ENCODE measurements at places on chromosomes 12 and 14.

DNA sequence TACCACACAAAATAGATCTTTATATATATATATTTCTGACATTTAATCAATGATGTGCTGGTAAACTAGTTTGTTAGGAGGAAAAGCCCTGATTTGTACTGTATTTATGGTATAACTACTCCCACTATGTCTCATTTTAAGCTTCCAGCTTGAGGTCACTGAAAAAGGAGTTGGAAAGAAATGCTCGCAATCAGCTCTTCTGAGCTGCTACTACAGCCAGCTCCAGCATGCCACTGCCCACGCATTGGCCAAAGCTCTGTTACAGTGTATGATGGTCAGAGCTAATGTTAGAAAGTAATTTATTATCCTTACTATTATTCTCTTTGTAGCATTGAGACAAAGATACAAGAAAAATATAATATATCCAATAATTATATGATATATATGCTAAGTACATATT lies 55.0 kb upstream of the PCED1B start:
- peaks cover 4% of the 10 kb centered on the region for H3K27me3 ChIP-seq
- H3K27ac ChIP-seq: no peak overlapping the region
- no peak for DNase-seq
- no peak overlapping the region for H3K4me3 ChIP-seq
- no peaks in the 10 kb centered on the region for H3K36me3 ChIP-seq
- no peaks in the 10 kb centered on the region for H3K4me1 ChIP-seq

- no peaks in the 10 kb centered on the region for H3K36me3 ChIP-seq
- no peaks in the 10 kb centered on the region for H3K4me1 ChIP-seq
- no peak overlapping the region for H3K4me3 ChIP-seq
Measured at GRCh38 chr12:113129664-113130456, 5.7 kb downstream of the RASAL1 start.

GRCh38 chr14:104593710-104594136 lies 10.8 kb downstream of the TMEM179 start:
- no peaks in the 10 kb centered on the region for H3K4me1 ChIP-seq
- DNase-seq: no peak
- H3K36me3 ChIP-seq: no peaks in the 10 kb centered on the region
- no peak overlapping the region for H3K27ac ChIP-seq
- H3K4me3 ChIP-seq: no peak overlapping the region

GRCh38 chr12:117187421-117187820 lies 2.8 kb downstream of the FBXO21 start:
- H3K4me3 ChIP-seq: no peak overlapping the region
- no peaks in the 10 kb centered on the region for H3K27me3 ChIP-seq
- H3K27ac ChIP-seq: no peak overlapping the region
- H3K36me3 ChIP-seq: peaks cover 14% of the 10 kb centered on the region
- DNase-seq: no peak
- peaks cover 22% of the 10 kb centered on the region for H3K4me1 ChIP-seq

DNA sequence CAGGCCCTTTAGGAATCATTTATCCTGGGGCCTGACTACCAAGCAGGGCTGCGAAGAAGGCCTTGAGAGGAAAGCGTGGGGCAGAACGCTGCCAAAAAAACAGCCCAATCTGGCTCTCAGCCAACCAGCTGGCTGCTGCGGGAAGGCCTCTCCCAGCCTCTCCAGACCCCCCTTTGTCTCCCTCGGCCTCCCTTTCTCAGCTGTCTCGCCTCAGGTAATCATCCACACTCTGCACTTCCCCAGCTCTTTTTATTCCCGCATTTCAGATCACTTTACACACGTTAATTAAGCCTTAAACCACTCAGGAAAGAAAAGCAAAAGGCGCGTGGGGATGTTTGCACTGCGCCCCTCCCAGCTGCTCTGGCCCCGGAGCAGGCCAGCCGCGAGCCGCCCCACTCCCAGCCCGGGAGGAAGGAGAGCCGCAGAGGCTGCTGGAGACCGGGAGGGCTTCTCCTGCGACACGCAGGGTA lies 208.2 kb upstream of the FOXN3 start:
- peaks cover 3% of the 10 kb centered on the region for H3K27me3 ChIP-seq
- H3K4me1 ChIP-seq: peaks cover 61% of the 10 kb centered on the region
- peak overlapping the region; percentile 98 for H3K27ac ChIP-seq
- no peaks in the 10 kb centered on the region for H3K36me3 ChIP-seq

DNA sequence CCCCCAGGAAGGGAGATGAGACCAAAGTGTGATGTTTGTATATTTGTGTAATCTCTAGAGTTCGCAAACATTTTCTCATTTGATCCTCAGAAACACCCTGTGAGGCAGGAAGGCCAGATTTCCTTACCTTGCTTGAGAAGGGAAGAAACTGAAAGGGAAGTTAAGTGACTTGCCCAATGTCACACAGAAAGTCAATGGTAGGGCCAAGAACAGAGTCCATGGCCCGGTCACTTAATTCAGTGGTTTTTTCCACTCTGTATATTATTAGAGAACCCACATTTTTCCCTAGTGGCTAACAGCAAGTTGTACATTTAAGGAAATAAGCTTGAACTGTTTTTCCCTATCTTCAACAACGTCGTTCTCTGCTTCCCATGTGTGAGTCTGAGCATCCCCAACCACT lies 25.6 kb upstream of the CHPT1 start:
- peak overlapping the region; percentile 74 for H3K4me3 ChIP-seq
- DNase-seq: no peak
- H3K36me3 ChIP-seq: no peaks in the 10 kb centered on the region
- peaks cover 5% of the 10 kb centered on the region for H3K27me3 ChIP-seq
- H3K27ac ChIP-seq: peak overlapping the region; percentile 38

DNA sequence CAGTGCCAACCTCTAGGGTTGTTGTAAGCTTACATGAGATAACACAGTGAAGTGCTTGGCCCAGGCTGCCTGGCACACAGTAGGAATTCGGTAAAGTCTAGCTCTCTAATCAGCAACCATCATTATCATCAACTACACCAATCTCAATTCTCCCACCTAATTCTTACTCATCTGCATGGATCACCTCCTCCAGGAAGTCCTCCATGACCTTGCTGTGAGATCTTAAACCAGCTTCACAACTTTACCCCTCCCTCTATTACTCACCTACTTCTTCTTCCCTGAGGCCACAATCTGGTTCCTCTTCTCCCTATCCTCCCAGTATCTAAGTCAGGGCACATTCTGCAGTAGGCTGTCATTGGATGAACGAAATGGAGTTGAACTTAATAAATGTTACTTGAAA lies 67.3 kb downstream of the GSC start:
- H3K27me3 ChIP-seq: peaks cover 2% of the 10 kb centered on the region
- H3K36me3 ChIP-seq: no peaks in the 10 kb centered on the region
- no peak overlapping the region for H3K4me3 ChIP-seq
- H3K27ac ChIP-seq: no peak overlapping the region
- H3K4me1 ChIP-seq: no peaks in the 10 kb centered on the region
- DNase-seq: no peak

DNA sequence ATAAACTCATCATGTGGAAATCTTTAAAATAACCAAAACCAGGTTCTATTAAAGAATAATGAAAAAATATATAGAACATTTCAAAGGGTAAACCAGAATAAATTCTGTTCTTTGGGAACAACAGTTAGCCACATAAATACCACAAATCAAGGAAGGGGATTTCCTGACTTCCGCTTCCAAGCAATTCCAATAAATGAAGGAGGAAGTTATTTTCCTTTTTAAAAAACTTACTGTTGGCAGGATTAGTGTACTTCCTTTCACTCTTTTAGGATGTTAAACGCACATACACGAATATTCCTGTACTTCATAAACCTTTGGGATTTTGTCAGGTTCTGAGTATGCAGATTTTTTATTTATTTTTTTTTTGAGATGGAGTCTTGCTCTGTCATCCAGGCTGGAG lies 13.7 kb upstream of the LIMA1 start:
- DNase-seq: no peak
- no peak overlapping the region for H3K27ac ChIP-seq
- H3K4me1 ChIP-seq: no peaks in the 10 kb centered on the region
- no peaks in the 10 kb centered on the region for H3K27me3 ChIP-seq
- H3K4me3 ChIP-seq: no peak overlapping the region

- peak; percentile 3 for DNase-seq
- H3K27ac ChIP-seq: no peak overlapping the region
- no peaks in the 10 kb centered on the region for H3K36me3 ChIP-seq
- H3K4me1 ChIP-seq: no peaks in the 10 kb centered on the region
- peaks cover 3% of the 10 kb centered on the region for H3K27me3 ChIP-seq
Measured at GRCh38 chr14:54175298-54175942, 218.8 kb upstream of the BMP4 start.

DNA sequence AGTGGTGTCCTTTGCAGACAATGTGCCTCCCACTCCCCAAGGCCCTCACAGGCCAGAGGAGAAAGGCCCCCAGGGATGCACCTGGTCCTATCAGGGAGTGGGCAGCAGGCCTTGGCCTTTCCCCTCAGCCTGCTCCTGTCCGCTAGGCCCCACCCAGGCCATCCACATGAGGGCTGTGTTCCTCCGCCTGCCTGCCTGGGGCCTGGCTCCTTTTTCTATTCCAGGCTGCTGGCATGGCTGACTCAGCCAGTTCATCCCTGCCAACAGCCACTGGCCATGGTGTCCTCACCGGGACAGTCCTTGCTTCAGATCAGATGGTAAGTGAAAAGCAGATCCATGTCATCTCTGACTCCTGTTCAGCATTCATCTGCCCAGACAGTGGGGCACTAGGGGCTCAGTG lies 13.4 kb downstream of the ISM2 start:
- H3K27me3 ChIP-seq: peaks cover 2% of the 10 kb centered on the region
- H3K36me3 ChIP-seq: no peaks in the 10 kb centered on the region
- H3K27ac ChIP-seq: no peak overlapping the region
- no peaks in the 10 kb centered on the region for H3K4me1 ChIP-seq
- no peak for DNase-seq

DNA sequence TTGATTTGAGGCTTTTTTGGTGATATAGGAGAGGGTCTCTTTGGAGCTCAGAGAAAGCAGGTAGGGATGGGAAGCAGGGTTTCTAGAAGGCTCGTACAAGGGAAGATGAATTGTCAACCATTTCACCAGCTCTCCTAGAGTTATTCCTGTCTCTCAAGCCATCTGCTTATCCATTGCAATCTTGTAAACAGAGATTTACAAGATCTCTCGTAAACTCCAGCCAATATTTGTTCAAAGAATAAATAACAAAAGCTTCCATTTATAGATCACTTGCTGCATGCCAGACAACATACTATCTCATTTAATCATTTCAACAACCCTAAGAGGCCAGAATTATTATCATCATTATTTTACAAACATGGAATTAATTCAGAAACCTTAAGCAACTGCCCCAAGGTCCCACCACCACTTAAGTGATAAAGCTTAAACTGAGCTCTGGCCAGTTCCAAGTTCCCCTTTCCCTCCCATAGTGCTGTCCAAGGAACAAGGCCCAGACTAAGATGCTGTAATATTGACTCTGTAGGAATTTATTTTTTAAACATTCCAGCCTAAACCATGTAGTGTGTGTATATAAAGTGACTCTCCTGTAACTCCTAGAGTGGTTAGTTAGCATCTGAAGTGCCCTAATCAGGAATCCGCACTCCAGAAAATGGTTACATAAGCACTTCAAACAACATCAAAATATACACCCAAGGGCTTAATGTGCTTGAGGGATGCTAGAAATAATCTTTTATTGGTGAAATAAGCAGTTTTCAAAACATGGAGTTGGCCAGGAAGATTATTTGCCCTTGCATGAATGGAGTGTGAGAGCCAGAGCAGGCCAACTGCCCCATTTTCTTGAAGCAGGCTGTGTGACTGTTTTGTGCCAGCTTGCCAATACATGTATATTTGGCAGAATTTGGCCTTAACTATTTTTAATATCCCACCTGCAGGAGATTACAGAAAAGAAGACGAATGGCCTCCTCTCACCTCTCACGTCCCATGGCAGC lies 2.8 kb upstream of the PLEKHH1 start:
- no peak overlapping the region for H3K27ac ChIP-seq
- H3K4me3 ChIP-seq: no peak overlapping the region

GRCh38 chr14:34461334-34462131 lies 507 bp downstream of the SPTSSA start:
- H3K4me1 ChIP-seq: peaks cover 20% of the 10 kb centered on the region
- H3K36me3 ChIP-seq: no peaks in the 10 kb centered on the region
- peaks cover 3% of the 10 kb centered on the region for H3K27me3 ChIP-seq
- no peak for DNase-seq
- H3K27ac ChIP-seq: peak overlapping the region; percentile 67
- H3K4me3 ChIP-seq: peak overlapping the region; percentile 82

- no peaks in the 10 kb centered on the region for H3K36me3 ChIP-seq
- no peak for DNase-seq
- no peak overlapping the region for H3K4me3 ChIP-seq
- no peaks in the 10 kb centered on the region for H3K4me1 ChIP-seq
Measured at GRCh38 chr14:57999471-57999870, 133.6 kb upstream of the SLC35F4 start.

DNA sequence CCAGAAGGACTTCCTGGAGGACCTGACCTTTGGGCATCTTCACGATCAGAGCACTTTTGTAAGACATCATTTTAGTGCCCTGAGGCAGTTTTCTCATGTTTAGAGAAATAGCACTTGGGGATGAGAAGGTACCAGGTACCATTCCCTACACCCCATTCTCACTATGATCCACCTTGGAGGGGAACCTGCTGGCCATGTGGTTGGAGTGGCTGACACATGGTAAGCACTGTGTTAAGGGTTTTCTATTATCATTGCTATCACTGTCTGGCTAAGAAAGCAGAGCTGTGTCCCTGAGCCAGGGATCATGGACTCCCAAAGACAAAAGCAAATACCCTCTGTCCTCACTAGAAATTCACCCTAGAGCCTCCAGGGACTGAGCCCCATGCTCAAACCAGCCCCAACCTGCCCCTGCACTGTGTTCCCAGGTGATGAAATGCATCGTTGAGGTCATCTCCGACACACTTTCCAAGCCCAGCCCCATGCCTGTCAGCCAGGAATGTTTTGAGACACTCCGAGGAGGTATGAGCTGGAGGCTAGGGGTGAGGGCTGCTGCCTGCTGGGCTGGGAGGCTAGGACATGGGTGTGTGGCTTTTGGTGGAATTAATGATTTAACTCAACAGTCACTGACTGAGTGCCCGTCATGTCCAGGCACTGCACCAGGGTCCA lies 3.4 kb downstream of the CHGA start:
- no peak overlapping the region for H3K4me3 ChIP-seq
- H3K27me3 ChIP-seq: peaks cover 25% of the 10 kb centered on the region
- no peaks in the 10 kb centered on the region for H3K36me3 ChIP-seq
- DNase-seq: no peak
- H3K27ac ChIP-seq: no peak overlapping the region

DNA sequence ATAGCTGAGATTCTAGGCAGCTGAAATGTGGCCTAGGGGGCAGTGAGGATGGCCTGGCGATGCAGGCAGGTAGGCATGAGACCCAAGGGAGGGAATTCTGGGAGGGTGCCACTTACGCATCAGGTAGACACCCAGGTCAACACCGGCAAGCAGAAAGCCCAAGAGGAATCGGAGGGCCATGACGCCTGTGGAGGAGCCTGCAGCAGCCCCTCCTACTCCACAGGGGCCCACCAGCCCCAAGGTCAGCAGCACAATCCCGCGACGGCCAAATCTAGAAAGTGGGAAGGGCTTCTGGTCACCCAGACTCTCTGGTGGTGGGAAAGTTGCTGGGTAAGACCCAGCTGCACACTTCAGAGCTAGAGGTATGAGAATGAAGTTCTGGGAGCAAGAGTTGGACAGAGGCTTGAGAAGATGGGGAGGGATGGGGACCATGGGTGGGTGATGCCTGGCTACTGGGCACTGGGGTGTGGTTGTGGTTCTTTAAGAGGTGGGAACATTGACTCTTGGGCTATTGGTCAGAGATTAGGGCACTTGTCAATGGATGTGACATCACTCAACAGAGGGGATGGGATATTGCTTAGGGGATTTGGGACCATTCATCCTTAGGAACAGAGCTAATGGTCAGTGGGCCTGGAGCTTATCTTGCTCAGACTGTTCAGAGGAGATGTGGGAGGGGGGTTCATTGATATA lies 3.4 kb downstream of the SLC22A17 start:
- no peak overlapping the region for H3K4me3 ChIP-seq
- H3K4me1 ChIP-seq: peaks cover 10% of the 10 kb centered on the region
- no peaks in the 10 kb centered on the region for H3K36me3 ChIP-seq
- no peak for DNase-seq
- peaks cover 8% of the 10 kb centered on the region for H3K27me3 ChIP-seq

All from immature natural killer cell (primary cell).